Activated naive CD8-positive, alpha-beta T cell treated with anti-CD3 and anti-CD28 coated beads for 36 hours (primary cell): ENCODE measurements at places on chromosomes 5 and 9. TPM values are rescaled to one million over a fixed set of nuclear protein-coding genes. Genes with fewer than 3 reads are reported as not detected.

- peaks cover 11% of the 10 kb centered on the region for H3K36me3 ChIP-seq
- H3K27ac ChIP-seq = no peak overlapping the region
- no peaks in the 10 kb centered on the region for H3K27me3 ChIP-seq
- H3K4me1 ChIP-seq = peaks cover 10% of the 10 kb centered on the region
- no peak overlapping the region for H3K4me3 ChIP-seq
- no peak for DNase-seq
These were observed 22.5 kb downstream of the POLR1E start for GRCh38 chr9:37508135-37508833.

DNA sequence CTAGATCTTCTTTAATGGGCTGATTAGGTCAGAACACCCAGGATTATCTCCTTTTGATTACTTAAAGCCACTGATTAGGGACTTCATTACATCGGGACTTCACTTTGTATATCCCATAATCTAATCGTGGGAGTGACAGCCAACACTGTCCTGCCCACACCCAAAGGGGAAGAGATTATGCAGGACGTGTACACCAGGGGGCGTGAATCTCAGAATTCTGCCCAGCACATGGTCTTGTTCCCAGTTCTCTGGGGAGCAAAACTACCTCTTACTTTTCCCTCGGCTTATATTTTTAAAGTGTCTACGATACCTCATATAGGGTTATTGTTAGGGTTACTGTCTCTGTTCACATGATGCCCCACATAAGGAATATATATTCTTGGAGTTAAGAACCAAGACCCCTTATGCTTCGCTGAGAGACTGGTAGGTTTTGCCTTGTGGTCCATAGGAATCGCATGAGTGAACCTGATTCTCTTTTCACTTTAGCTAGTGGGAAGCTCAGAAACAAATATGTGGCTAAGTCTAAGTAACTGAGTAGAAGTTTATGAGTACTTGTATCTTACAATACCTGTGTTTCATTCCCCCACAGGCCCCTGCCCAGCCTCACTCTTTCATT is 192.7 kb downstream of the GNA14 start:
- peaks cover 2% of the 10 kb centered on the region for H3K36me3 ChIP-seq
- H3K4me3 ChIP-seq = no peak overlapping the region
- peaks cover 3% of the 10 kb centered on the region for H3K27me3 ChIP-seq
- no peak overlapping the region for H3K27ac ChIP-seq
- DNase-seq = peak; percentile 24
- H3K4me1 ChIP-seq = peaks cover 13% of the 10 kb centered on the region

- no peak overlapping the region for H3K4me3 ChIP-seq
- H3K4me1 ChIP-seq = peaks cover 7% of the 10 kb centered on the region
- H3K27me3 ChIP-seq = no peaks in the 10 kb centered on the region
- no peak for DNase-seq
- no peak overlapping the region for H3K27ac ChIP-seq
These were observed 36.0 kb upstream of the GLIPR2 start for GRCh38 chr9:36100532-36100931.

GRCh38 chr9:109597496-109597895 is 99.4 kb upstream of the PTPN3 start:
- no peak overlapping the region for H3K4me3 ChIP-seq
- H3K27ac ChIP-seq = no peak overlapping the region
- H3K4me1 ChIP-seq = no peaks in the 10 kb centered on the region
- H3K27me3 ChIP-seq = peaks cover 13% of the 10 kb centered on the region

- H3K36me3 ChIP-seq = peaks cover 73% of the 10 kb centered on the region
- no peak for DNase-seq
- H3K27ac ChIP-seq = no peak overlapping the region
- H3K4me3 ChIP-seq = no peak overlapping the region
- H3K4me1 ChIP-seq = peaks cover 36% of the 10 kb centered on the region
These were observed 294.5 kb downstream of the ARHGAP26 start for GRCh38 chr5:143064676-143065075.

GRCh38 chr5:111945535-111945934 is 188.5 kb upstream of the NREP start:
- peaks cover 12% of the 10 kb centered on the region for H3K27me3 ChIP-seq
- no peak for DNase-seq
- no peak overlapping the region for H3K4me3 ChIP-seq
- no peaks in the 10 kb centered on the region for H3K36me3 ChIP-seq

GRCh38 chr9:70504834-70505233 is 90.4 kb upstream of the KLF9 start:
- H3K27me3 ChIP-seq = no peaks in the 10 kb centered on the region
- peaks cover 5% of the 10 kb centered on the region for H3K4me1 ChIP-seq
- H3K4me3 ChIP-seq = no peak overlapping the region

DNA sequence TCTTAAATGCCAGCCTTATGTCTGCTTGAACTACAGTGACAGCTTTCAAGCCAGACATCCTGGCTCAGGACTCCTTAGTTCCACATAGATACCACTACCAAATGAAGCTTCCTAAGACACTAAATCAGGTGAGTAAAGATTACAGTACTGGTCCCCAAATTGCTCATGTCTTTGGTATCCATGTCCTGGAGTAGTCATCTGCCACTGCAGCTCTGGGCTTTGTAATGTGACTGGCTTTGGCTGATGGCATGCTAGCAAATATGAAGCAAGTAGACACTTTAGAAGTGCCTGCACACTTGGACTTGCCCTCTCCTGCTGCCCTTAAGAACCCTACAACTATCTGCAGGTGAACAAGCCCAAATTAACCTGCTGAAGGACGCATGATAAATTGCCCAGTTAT is 334.9 kb downstream of the BNC2 start:
- H3K27me3 ChIP-seq = peaks cover 6% of the 10 kb centered on the region
- H3K27ac ChIP-seq = no peak overlapping the region
- no peak overlapping the region for H3K4me3 ChIP-seq
- H3K36me3 ChIP-seq = no peaks in the 10 kb centered on the region

DNA sequence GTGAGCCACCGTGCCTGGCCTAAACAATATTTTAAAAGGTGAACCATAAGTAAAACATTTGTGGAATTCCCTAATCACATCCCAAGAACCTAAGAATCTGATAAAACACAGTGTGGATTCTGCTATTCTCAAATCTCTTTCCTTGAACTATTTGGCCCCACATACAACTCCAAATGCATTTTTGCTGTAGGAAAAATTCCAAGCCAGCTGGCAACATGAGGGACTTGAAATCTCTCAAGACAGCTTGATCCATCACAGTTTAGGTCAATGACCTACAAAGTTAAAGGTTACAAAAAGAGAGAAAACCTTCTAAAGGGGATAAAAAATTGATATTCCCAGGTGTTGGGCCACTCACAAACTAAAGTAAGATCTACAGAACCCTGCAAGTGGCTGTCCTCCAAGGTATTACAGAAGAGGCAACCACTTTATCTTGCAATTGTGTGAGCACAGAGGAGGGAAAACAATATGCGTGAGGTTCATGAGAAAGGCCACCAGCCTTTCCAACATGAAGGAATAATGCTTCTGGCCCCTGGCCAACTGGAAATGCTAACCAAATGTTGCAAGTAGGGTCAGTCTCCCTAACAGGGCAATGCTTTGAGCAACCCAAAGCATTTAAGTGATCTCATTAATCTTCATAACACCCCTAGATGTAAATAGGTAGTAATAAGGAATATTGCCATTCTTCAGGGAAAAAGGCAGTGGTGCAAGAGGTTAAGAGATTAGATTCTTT is 221.4 kb downstream of the SEMA5A start:
- no peak overlapping the region for H3K4me3 ChIP-seq
- H3K36me3 ChIP-seq = no peaks in the 10 kb centered on the region
- no peak for DNase-seq
- no peaks in the 10 kb centered on the region for H3K4me1 ChIP-seq
- no peaks in the 10 kb centered on the region for H3K27me3 ChIP-seq

DNA sequence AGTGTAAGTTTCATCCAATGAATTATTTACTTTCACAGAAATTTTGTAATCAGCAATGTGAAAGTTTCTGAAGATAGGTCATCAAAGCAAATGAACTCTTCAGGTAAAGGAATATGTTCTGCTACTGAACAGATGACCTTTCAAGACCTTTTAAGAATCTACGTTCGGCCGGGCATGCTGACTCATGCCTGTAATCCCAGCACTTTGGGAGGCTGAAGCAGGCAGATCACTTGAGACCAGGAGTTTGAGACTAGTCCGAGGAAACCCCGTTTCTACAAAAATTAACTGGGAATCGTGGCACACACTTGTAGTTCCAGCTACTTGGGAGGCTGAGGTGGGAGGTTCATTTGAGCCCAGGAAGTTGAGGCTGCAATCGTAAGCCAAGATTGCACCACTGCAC is 578.4 kb upstream of the COX7C start:
- no peaks in the 10 kb centered on the region for H3K27me3 ChIP-seq
- H3K27ac ChIP-seq = no peak overlapping the region
- no peak for DNase-seq
- H3K4me1 ChIP-seq = no peaks in the 10 kb centered on the region

DNA sequence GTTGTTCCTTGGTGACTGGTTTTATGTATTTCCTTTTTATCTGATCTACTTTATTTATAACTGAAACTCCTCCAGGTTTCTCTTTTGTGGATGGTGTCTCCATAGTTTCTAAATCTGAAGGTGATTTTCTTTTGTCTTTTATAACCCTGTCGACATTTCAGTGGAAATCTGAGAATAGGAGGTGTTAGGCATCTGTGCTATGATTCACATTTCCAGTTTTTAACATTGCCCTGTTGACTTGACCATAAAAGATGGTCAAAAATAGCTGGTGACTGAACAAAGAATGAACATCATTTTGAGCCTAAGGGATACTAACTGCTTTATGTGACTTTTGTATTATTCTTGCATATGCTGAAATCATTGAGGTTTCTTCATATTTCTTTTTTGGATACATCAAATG is 190.5 kb downstream of the PCSK1 start:
- peaks cover 28% of the 10 kb centered on the region for H3K27me3 ChIP-seq
- H3K4me1 ChIP-seq = no peaks in the 10 kb centered on the region
- H3K27ac ChIP-seq = no peak overlapping the region
- H3K36me3 ChIP-seq = no peaks in the 10 kb centered on the region

DNA sequence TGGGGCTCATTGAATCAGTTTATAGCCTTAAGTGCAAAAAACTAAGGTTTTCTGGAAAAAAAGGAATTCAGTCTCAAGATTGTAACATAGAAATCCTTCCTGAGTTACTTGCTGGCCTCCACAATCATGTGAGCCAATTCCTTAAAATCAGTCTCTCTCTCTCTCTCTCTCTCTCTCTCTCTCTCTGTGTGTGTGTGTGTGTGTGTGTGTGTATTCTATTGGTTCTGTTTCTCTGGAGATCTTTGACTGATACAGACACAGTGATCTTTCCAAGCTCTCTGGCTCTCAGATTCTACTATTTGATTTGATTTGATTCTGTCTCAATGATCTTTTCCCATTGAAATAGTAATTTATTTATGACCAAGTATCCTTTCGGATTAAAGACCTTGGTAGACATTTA is 74.6 kb downstream of the CFAP95 start:
- H3K27ac ChIP-seq = no peak overlapping the region
- no peak for DNase-seq
- no peaks in the 10 kb centered on the region for H3K36me3 ChIP-seq
- H3K4me3 ChIP-seq = no peak overlapping the region
- H3K27me3 ChIP-seq = no peaks in the 10 kb centered on the region
- peaks cover 8% of the 10 kb centered on the region for H3K4me1 ChIP-seq

DNA sequence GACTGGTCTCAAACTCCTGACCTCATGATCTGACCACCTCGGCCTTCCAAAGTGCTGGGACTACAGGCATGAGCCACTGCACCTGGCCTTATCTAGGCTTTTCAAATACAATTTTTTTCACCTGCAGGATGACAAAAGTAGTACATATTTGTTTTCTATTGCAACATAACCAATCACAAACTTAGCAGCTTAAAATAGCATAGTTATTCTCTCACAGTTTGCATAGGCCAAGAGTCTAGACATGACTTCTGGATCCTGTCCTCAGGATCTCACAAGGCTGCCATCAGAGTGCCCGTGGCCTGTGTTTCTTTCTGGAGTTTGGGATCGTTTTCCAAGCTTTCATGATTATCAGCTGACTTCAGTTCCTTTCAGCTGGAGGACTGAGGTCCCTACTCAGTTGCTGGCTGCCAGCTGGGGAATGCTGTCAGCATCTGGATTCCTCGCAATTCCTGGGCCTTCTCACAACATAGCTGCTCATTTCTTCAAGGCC is 348.9 kb downstream of the ARHGEF28 start:
- no peak overlapping the region for H3K4me3 ChIP-seq
- DNase-seq = no peak
- peaks cover 3% of the 10 kb centered on the region for H3K27me3 ChIP-seq
- no peaks in the 10 kb centered on the region for H3K36me3 ChIP-seq
- H3K27ac ChIP-seq = no peak overlapping the region

DNA sequence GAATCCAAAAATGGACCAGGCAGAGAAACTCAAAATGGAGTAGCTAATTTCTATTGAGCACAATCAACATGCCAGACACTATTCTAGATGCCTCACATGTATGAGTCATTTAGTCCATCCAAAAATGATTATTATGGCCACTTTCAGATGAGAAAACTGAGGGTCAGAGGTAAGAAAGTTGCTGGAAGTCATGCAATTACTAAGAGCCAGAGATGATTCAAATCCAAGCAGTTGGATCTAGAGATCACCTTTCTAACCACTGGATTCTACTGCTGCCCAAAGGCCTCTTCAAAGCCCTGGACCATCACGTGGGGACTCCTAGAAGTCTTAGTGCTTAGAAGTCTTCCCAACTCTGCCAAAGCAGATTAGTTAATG is 51.8 kb upstream of the HMHB1 start:
- no peaks in the 10 kb centered on the region for H3K27me3 ChIP-seq
- H3K4me3 ChIP-seq = no peak overlapping the region
- H3K27ac ChIP-seq = no peak overlapping the region
- DNase-seq = no peak
- H3K4me1 ChIP-seq = peaks cover 5% of the 10 kb centered on the region

DNA sequence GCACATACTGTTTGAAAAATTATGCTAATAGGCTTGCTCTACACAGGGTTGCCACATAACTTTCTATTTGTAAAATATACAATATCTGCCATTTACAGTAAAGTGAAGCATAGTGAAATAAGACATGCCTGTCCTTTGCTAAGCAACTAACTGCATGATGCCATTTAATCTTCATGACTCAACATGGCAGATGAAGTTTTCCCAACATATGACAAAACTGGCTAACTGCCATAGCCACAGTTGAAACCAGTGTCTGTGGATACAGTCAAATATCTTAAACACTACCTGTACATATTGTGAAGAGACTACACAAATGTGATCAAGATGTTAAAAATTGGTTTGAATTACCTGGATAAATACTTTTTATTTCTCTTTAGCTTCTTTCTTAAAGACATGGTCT is 3.1 kb upstream of the DMAC1 start:
- H3K27ac ChIP-seq = no peak overlapping the region
- H3K4me1 ChIP-seq = peaks cover 6% of the 10 kb centered on the region
- no peaks in the 10 kb centered on the region for H3K27me3 ChIP-seq
- DNase-seq = no peak
- no peak overlapping the region for H3K4me3 ChIP-seq

The ARSI gene
- not detected for total RNA-seq

The SLC25A25 gene
- total RNA-seq = 13.0 TPM

The RFX3 gene
- 10.4 TPM for total RNA-seq

The AQP7 gene
- total RNA-seq = not detected

The HDHD3 gene
- 12.2 TPM for total RNA-seq

The PROB1 gene
- total RNA-seq = 5.5 TPM
